Lung microvascular endothelial cell (primary cell): ENCODE measurements at places on chromosomes 4 and X.

- no peak for DNase-seq
These were observed 25.3 kb downstream of the ARSF start for GRCh38 chrX:3066555-3066954.

- DNase-seq: no peak
These were observed 1.6 kb downstream of the SLC10A6 start for GRCh38 chr4:86847571-86847970.

DNA sequence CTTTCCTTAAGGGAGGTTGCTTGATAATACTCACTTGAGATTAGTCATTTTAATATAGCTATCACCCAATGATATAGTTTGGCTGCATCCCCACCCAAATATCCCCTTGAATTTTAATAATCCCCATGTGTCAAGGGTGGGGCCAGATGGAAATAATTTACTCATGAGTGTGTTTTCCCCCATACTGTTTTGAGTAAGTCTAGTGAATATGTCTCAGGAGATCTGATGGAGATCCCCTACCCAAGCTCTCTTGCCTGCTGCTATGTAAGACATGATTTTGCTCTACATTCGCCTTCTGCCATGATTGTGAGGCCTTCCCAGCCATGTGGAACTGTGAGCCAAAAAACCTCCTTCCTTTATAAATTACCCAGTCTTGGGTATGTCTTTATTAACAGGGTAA is 539.7 kb upstream of the GRID2 start:
- DNase-seq: no peak

- no peak for DNase-seq
These were observed 156.4 kb upstream of the WDR1 start for GRCh38 chr4:10273030-10273429.

GRCh38 chr4:81378386-81378785 is 93.3 kb downstream of the RASGEF1B start:
- no peak for DNase-seq

GRCh38 chrX:45852884-45853283 is 652.2 kb upstream of the DIPK2B start:
- no peak for DNase-seq

DNA sequence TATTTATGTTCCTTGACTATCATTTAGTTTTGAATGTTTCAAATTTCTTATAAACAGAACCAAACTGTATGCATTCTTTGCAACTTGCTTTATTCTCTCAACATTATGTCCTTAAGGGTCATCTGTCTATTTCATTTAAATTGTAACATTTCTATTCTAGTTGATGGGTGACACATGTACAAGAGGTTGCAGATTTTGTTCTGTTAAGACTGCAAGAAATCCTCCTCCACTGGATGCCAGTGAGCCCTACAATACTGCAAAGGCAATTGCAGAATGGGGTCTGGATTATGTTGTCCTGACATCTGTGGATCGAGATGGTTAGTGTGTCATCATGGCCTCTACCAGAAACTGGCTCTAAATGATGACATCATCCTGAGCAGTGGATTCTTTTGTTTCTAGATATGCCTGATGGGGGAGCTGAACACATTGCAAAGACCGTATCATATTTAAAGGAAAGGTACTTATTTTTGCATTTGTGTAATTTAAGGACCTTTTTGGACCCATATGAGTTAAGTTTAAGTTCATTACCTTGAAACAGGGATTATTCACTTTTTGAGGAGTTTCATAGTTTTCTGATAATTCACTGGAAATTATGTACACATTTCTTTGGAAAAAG is 6.1 kb downstream of the LIAS start:
- peak; percentile 76 for DNase-seq

GRCh38 chr4:104365618-104366017 is 129.1 kb downstream of the CXXC4 start:
- no peak for DNase-seq

DNA sequence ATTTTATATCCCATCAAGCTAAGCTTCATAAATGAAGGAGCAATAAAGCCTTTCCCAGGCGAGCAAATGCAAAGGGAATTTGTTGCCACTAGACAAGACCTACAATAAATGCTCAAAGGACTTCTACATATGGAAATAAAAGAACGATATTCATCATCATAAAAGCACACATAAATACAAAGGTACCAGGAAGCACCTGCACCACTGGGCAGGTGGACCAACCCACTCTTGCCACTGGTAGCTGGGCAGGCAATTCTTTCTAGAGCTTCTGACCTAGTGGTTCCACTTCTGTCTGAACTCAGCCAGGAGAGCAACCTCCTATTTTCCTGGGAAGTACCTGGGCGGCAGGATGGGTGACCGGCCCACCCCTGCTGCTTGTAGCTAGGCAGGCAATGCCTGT is 237.2 kb upstream of the ITM2A start:
- no peak for DNase-seq

- DNase-seq: no peak
These were observed 152.0 kb upstream of the STX18 start for GRCh38 chr4:4693755-4694295.

- DNase-seq: no peak
These were observed 681.9 kb upstream of the HS3ST1 start for GRCh38 chr4:12110627-12111026.

GRCh38 chr4:186297013-186297645 is 31.1 kb downstream of the F11 start:
- peak; percentile 59 for DNase-seq

DNA sequence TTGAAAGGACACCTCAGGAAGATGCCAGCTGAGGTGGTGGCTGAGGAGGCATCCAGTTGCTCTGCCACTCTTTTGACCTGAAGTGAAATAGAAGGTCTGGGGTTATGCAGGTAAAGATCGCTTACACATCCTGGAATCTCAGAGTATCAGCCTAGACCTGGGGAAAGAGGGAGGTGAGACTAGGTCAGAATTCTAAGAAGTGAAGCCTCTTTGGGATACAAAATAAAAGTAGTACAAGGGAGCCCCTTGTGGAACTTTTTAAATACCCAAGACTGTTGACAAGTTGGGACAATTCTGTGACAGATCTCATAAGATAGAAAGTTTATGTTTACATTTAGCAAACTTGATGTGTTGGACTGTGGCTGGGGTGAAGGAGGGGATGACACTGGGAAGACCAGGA is 263.1 kb downstream of the SPRY1 start:
- DNase-seq: peak; percentile 27

DNA sequence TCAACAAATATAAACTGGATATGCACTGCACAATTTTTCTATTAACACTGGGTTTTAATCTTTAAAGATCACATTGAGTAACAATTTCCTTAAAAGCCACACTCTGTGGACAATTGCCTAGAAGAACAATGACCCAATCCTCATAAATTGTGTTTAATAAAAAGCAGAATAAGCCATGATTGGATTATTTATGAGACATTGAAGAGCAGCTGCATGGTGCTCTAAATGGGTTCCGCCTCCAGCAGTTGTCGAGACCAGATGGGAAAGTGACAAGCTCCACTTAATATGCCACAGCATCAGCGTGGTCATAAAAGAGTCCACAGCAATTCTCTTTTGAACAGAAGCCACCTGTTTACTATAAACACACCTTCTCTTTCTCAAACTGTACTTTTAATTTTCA is 635.2 kb upstream of the FRG1 start:
- no peak for DNase-seq

DNA sequence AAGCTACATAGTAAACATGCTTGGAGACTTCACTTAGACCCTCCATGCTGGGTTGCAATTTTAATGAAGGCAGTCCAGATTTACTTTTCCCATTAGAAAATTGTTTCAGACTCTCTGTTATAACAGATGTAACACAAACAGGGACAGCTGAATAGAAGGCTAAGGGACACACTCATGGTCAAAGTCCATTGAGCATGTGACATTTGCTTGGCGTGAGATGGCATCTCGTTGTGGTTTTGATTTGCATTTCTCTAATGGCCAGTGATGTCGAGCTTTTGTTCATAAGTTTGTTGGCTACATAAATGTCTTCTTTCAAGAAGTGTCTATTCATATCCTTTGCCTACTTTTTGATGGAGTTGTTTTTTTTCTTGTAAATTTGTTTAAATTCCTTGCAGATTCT is 358.2 kb upstream of the CLNK start:
- no peak for DNase-seq

DNA sequence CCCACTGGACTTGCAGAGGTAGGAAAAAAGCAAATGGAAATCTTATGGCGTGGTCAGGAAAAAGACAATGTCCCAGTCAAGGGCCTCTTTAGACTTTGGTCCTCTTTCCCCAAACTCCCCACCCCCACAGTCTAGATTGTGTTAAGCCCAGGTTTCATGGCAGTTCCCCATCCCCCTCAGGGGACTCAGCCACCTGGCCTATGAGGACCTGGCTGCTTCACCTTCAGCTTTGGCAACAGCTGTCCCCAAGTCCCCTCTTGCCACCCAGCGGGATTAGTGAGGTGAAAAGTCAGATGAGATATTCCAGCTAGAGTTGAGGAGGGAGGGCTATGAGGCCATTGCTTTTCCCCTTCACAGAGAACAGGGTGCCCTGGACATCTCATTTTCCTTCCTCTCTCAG is 457 bp downstream of the RIPPLY1 start:
- DNase-seq: no peak

DNA sequence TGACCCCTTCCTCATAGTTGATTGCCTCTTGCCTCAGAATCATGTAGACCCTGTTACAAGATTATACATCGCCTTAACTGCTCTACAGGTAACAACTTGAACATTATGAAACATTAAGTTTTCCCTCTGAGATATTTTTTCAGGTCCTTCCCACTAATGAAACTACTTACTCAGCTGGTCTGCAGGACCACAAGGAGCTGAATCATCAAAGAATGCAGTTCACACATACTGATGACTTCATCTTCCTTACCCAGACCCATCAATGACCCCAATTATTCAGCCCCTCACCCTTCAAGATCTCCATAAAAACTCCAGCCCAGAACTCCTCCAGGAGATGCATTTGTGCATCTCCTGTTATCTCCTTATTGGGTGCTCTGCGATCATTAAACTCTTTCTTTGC is 720.9 kb downstream of the RAPGEF2 start:
- no peak for DNase-seq
